T-helper 17 cell (primary cell): ENCODE measurements at places on chromosomes 4 and X. TPM values are rescaled to one million over a fixed set of nuclear protein-coding genes. Genes with fewer than 3 reads are reported as not detected.

Gene GAGE12F
- total RNA-seq, result not detected

GRCh38 chr4:31592293-31592692 lies 872.1 kb downstream of the PCDH7 start:
- DNase-seq, result no peak

Gene TMEM156
- 25.6 TPM for total RNA-seq

DNA sequence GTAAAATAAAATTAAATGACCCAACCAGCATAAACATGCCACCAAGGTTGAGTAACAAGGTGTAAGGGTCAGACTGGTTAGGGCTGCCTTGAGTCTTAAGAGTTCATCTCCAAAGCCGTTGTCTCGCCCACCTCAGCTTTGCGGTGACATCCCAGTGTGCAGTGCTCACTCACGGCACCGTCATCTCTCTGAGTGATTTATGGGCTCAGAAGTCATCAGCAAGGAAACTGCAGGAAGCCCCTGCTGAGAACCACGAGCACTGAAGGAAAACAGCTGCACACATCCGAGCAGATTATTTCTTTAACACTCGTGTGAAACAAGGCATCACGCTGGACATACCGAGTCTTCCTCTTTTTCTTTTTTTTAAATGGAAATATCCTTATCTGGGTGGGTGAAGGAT lies 411.1 kb downstream of the TRIML1 start:
- DNase-seq, result no peak

- no peak for DNase-seq
These were observed 446.0 kb downstream of the FAM47A start for GRCh38 chrX:33686105-33686504.
